Right renal cortex interstitium (tissue), 3 donors: ENCODE measurements at places on chromosomes 5 and 9. TPM values are rescaled to one million over a fixed set of nuclear protein-coding genes. Genes with fewer than 3 reads are reported as not detected.

The IL11RA gene
- 44.1 TPM for polyA plus RNA-seq

The SLC46A2 gene
- polyA plus RNA-seq: 0.12 TPM

The PTCH1 gene
- polyA plus RNA-seq: 28.3 TPM

The KCNV2 gene
- polyA plus RNA-seq: not detected

The ALG2 gene
- polyA plus RNA-seq: 50.5 TPM

The SLC6A19 gene
- 55.8 TPM for polyA plus RNA-seq

The LHX3 gene
- not detected for polyA plus RNA-seq

The RELL2 gene
- polyA plus RNA-seq: 0.64 TPM

The ABCA1 gene
- 9.9 TPM for polyA plus RNA-seq

The GPR151 gene
- not detected for polyA plus RNA-seq

The NKD2 gene
- polyA plus RNA-seq: 16.9 TPM

The PTGS1 gene
- polyA plus RNA-seq: 5.4 TPM

The FBXL7 gene
- 23.9 TPM for polyA plus RNA-seq

The CACNA1B gene
- polyA plus RNA-seq: 0.18 TPM

The TAS2R1 gene
- not detected for polyA plus RNA-seq

The TXNDC8 gene
- not detected for polyA plus RNA-seq

The PCDHB12 gene
- 5.8 TPM for polyA plus RNA-seq

The HBEGF gene
- polyA plus RNA-seq: 11.4 TPM

The SPRY4 gene
- 33.8 TPM for polyA plus RNA-seq

The PCDHA6 gene
- polyA plus RNA-seq: 0.44 TPM

The SNX24 gene
- polyA plus RNA-seq: 21.0 TPM

The C9orf153 gene
- not detected for polyA plus RNA-seq

The SLC1A3 gene
- polyA plus RNA-seq: 2.6 TPM

The OR1K1 gene
- not detected for polyA plus RNA-seq

The SPINK7 gene
- 0.27 TPM for polyA plus RNA-seq

The DMRT2 gene
- 3.6 TPM for polyA plus RNA-seq

The SLC6A3 gene
- polyA plus RNA-seq: 0.41 TPM

The MFAP3 gene
- polyA plus RNA-seq: 54.8 TPM

The FOXD4 gene
- polyA plus RNA-seq: 0.25 TPM

The FAM81B gene
- polyA plus RNA-seq: 6.2 TPM

The NIM1K gene
- 0.31 TPM for polyA plus RNA-seq

The FGD3 gene
- polyA plus RNA-seq: 5.2 TPM

The CD274 gene
- polyA plus RNA-seq: 1.1 TPM

The RNF145 gene
- 107 TPM for polyA plus RNA-seq
